ENCODE measurements at places on chromosomes 6 and 20. TPM values are rescaled to one million over a fixed set of nuclear protein-coding genes. Genes with fewer than 3 reads are reported as not detected.

DNA sequence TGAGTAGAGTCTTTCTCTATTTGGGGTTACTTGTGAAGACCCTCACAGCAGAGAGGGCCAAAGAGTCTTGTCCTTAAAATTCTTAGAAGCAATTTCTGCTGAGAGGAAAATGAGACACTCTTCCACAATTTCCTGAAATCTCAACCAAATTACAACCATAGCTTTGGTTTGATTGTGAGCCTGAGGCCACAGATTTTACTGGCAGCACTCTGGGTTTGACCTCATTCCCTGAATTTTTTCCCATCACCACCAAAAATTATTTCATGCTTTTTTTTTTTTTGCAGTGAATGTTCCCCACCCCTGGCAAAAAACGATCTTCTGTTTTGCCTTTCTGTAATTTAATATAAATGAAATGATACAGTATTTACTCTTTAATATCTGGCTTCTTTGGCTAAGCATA is 125.5 kb downstream of the THEMIS start:
- DNase-seq = no peak
- H3K4me3 ChIP-seq = no peak overlapping the region
- no peaks in the 10 kb centered on the region for H3K4me1 ChIP-seq

DNA sequence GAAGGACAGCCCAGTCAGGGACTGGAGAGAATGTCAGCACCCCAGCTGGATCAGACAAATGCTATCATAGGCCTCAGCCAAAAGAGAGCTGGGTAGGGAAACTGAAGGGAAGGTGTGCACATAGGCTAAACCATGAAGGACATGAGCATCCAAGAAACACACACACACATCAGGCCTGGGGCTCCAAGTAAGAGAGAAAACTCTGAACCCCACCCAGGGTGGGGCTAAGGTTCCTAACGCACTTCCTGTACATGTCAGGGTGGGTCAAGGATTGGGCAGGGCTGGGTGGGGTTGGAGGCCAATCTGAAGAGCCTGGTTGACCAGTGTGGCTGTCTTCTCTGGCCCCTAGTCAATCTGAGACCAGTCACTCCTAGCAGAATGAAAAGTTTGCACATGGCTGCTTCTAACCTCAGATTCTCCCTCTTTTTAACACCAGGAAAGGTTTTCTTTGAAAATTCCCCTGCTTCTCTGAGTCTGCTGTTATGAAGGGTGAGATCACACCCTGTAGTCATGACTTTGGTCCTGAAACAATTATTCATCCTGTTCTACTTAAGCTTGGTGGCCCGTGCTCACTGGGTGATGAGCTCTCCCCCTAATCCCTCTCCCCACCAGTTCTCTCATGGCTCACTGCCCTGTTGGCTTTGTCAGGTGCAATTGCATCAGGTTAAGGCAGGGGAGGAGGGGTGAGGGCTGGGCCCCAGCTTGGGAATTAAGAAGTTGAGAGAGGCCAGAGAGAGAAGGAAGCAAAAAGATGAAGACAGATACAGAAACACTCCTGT is 88.4 kb downstream of the MAFB start:
- no peaks in the 10 kb centered on the region for H3K36me3 ChIP-seq
- no peak overlapping the region for H3K4me3 ChIP-seq
- H3K4me1 ChIP-seq = no peaks in the 10 kb centered on the region
- no peak for DNase-seq
- no peaks in the 10 kb centered on the region for H3K27me3 ChIP-seq
- no peak overlapping the region for H3K27ac ChIP-seq

Gene PRKN
- polyA plus RNA-seq = 2.6 TPM

Gene OXT
- polyA plus RNA-seq = 2.0 TPM

Gene SNAP91
- not detected for polyA plus RNA-seq

Gene CDH26
- 0.28 TPM for polyA plus RNA-seq

All from liver (tissue), 10 donors.